ENCODE measurements at places on chromosomes 12 and 14.

GRCh38 chr12:129873111-129873832 lies 30.6 kb downstream of the TMEM132D start:
- DNase-seq = no peak

- DNase-seq = no peak
Measured at GRCh38 chr14:71236487-71236886, 329.2 kb downstream of the PCNX1 start.

- DNase-seq = no peak
Measured at GRCh38 chr14:29821242-29821641, 106.4 kb downstream of the PRKD1 start.

DNA sequence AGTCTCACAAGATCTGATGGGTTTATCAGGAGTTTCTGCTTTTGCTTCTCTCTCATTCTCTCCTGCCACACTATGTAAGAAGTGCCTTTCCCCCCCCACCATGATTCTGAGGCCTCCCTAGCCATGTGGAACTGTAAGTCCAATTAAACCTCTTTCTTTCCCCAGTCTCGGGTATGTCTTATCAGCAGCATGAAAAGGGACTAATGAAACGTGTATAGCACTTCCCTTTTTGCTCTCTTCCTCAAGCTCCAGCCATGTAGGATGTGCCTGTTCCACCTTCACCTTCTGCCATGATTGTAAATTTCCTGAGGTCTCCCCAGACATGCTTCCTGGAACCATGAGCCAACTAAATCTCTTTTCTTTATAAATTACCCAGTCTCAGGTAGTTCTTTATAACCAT lies 7.0 kb upstream of the CRACR2A start:
- no peak for DNase-seq

DNA sequence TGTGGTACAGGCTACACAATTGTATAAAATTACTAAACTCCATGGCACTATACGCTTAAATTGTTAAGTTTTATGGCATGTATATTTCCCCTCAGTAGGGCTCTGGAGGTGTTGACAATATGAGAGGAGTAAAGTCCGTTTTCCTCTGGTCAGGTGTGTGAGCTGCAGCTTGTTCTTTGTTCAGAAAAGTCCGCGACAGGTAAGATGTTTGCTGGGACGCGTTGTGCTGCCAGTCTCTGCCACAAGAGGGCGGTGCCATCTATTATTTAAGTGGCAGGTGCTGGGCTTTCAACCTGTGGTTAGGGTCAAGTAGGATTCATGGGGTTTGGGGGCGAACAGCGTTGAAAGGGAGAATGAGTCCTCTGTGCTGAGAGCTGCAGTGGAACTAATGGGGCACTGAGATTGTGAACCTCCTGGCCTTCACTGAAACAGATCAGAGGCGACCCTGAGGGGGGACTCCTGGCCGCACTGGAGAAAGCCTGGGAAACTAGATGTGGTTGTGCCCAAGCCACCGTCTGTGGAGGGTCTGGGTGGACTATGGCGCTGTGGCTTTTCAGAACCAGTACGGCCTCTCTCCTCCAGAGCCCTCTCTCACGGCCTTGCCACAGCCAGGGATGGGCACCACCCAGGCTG lies 179.0 kb downstream of the SLC15A4 start:
- DNase-seq = peak; percentile 9

GRCh38 chr14:101928415-101928841 lies 35.9 kb upstream of the DYNC1H1 start:
- no peak for DNase-seq

DNA sequence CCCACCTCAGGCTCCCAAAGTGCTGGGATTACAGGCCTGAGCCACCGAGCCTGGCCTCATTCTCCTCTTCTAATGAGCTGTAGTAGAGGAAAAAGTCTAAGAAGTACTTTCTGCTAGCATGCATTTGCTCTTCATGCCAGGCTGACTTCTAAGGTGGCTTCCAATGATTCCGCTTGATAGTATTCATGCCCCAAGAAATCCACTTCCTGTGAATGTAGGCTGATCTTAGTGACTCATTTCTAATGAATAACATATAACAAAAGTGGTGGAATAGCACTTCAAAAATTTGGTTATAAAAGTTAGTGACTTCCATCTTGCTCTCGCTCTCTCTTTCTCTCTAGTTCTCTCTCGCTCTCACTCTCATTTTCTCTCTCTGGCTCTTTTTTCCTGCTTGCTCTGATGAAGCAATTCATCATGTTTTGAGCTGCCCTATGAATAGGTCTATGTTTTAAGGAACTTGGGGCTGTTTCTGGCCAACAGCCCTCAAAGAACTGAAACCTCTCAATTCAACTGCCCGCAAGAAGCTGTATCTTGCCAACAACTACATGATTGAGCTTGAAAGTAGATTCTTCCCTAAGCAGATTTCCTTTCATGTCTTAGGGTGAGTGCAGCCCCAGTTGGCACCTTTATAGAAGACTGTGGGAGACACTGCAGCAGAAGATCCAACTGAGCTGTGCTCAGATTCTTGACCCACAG lies 282.9 kb downstream of the RMST start:
- no peak for DNase-seq

DNA sequence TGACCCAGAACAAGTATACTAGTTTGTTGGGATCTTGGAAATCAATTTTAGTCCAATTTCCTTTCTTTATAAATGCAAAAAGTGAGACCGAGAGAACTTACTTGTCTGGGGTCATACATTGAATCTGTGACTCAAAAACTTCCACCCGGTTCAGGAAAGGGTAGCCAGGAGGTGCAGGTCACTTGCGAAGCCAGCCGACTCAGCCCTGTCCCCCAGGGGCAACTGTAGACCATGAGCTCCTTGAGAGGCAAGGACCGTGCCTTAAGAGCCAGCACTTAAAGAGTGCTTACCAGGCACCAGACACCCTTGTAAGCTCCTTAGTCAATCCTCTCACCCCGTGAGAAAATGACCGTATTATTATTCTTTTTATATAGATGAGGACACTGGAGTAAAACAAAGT lies 505 bp upstream of the BCDIN3D start:
- DNase-seq = no peak

- no peak for DNase-seq
Measured at GRCh38 chr14:88189417-88190191, 133.5 kb downstream of the KCNK10 start.
